ENCODE measurements at places on chromosomes 7 and 10.

DNA sequence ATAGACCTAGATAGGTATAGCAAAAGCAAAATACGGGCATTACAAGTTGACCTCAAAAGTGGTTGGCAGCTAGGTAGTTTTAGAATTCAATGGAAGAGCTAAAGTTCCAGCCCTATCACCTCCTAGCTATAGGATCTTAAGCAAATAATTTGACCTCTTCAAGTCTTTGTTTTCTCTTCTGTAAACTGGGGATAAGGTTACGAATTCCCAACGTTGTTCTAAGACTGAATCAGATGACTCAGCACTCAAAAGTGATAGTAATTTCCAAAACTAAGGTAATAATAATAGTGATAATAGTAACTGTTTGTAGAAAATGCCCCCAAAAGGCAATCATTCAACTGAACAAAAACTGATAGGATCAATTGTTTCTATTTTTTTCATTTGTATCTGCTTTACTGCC is 445.2 kb downstream of the KCNMA1 start:
- DNase-seq = no peak

- peak; percentile 28 for DNase-seq
Measured at GRCh38 chr7:280461-280860, 9.5 kb upstream of the FOXL3 start.

DNA sequence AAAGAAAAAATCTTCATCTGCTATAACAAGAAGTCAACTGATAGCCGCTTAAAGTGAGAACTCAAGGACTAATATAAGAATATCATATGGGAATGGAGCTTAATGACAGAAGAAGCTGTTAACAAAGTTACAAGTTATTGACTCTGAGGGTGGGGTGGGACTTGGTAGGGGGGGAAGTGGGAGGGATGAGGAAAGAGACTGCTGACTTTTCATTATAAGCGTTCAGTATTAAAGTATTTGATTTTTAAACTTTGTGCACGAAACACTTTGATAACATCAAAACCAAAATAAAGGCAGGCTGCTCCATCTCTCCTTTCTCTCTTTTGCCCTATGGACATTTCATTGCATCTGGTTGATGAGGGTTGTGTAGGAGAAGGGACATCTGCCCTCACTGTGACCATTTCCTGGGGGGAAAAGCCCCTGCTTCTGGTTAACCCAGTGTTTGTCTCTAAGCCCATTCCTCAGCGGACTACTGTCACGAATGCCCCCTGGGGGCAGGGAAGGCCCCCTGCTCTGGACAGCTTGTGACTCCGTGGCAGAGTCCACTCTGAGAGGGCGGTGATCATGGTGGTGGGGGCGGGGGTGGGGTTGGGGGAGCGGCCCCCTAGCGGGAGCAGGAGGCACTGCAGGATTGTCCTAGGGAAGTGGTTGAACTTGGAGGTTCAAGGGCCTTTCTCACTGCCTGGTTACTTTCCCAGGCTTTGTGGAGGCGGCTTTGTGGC is 17.4 kb downstream of the SLC13A4 start:
- no peak for DNase-seq

DNA sequence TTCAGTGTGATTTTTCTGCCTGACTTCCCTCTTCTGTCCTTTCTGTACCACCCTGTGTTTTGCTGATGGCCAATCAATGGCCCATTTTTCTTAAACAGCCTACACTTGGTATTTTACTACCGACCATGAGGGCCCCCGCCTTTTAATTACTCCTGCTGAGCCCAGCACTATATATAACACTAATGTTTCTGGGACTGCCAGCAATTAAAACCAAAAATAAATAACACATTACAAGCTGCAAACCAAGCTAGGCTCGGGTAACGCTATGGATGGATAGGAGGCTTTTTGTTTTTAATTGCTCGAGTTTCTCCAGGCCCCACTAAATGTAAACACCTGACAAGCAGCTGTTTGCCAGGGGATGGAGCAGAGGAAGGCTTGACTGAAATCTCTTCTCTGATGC is 915.4 kb upstream of the AUTS2 start:
- DNase-seq = no peak

DNA sequence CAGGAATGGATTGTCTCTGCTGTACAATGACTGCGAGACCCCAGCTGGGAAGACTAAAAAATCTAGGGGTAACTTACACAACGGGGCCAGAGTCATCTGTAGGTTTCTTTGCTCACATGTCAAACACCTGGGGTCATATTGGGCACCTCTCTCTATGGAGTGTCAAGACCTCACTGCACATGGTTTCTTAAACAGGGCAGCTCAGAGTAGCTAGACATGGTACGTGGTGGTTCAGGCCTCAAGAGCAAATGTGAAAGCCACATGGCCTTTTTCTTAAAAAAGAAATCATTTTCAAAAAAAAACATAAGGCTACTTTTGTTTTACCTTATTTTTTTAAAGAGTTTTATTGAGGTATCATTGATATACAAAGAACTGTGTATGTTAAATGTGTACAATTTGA is 162.2 kb upstream of the ITGB1 start:
- DNase-seq = no peak

GRCh38 chr7:112205343-112206237 is 609 bp downstream of the DOCK4 start:
- DNase-seq = no peak

- no peak for DNase-seq
Measured at GRCh38 chr7:2355705-2356008, 1.0 kb downstream of the EIF3B start.

- DNase-seq = no peak
Measured at GRCh38 chr10:89019569-89020327, 29.1 kb downstream of the FAS start.

DNA sequence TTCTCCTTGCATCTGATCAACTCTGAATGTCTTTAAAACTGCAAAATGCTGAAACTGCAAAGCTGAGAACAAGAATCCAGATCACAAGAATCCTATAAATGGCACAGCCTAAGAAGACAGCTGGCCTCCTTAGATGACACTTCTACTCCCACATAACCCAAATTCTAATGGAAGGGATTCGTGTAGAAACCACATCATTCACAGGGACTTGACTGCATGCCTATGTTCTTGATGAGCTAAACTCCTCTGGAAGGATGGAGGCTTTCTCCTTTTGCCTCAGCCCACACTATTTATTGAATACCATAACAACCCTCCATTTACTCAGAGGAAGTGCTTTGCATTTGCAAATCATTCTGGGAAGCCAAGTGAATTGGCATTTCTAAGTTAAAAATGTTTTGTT is 252.5 kb upstream of the VWC2 start:
- DNase-seq = no peak

DNA sequence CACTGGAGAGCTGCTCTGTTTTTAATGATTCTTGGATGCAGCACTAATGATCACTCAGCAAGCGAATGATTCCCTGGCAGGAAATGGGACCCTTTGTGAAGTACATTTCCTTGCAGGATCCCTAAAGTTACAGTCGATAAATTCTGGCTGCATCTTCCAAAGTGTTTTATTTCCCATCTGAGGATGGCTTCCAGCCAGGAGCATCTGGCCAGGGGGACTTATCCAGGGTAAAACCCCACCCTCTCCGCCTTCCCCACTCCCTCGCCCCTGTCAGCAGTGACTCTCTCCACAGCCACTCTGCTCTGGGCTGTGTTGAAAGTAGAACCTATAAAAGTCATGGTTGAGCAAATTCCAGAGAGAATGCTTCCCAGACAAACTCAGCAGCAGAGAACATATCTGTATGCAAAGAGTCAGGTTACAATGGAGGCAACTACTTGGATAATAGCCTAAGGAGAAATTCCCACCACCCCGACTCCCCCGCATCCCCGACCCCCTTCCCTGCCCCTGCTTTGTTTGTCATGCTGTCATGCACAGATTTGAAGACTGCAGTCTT is 111.0 kb upstream of the ANLN start:
- no peak for DNase-seq

GRCh38 chr7:37683246-37684120 is at the start of gene GPR141:
GPR141 (plus strand) TSS chr7:37683766; CDS start chr7:37740394, 56,628 bp downstream.
- DNase-seq = no peak

DNA sequence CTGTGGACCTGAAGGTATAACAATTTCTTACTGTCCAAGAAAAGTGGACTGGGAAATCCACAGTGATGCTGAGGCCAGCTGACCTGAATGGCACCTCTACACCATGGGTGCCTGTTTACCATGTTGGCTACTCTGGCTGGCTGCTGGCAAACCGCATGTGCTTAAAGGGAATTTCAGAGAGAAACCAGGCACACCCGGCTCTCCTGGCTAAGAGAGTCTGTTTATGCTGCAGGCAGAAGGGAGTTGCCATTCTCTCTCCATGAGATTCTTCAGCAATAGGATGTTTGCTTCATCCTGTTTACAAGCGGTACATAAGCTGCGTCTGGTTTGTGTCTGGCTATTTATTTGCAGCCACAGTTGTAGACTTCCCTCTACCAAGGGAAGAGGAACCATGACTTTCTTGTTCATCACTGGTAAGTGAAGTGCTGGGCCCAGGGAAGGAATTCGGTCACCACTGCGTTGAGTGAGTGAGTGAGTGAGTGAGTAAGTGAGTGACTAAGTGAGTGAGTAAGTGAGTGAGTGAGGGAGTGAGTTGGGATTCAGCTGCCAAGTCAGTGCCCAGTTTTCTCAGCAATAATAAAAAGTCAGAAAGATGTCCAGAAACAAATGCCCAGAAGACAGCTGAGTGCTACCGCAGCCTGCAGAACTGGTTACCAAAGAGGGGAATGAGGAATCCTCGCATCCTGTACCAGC is 90.4 kb downstream of the COBL start:
- DNase-seq = no peak

DNA sequence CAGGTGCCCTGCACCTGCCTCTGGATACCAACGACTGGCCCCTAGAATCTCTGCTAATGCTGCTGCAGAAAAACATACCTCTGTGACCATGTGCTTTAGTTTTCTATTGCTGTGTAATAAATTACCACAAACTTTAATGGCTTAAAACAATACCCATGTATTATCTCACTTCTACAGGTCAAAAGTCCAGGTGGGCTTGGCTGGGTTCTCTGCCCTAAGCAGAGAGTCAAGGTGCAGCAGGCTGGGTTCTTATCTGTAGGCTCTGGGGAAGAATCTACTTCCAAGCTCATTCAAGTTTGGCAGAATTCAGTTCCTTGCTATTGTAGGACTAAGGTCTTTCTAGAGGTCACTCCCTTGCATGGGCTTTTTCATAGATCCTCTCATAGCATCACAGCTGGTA is 52.3 kb downstream of the CCDC71L start:
- no peak for DNase-seq
